Cardiac fibroblast (primary cell): ENCODE measurements at places on chromosomes 3 and 15.

- peak; percentile 67 for DNase-seq
Observed at GRCh38 chr3:35946121-35946853, 307.0 kb downstream of the ARPP21 start.

- DNase-seq = no peak
Observed at GRCh38 chr3:25421747-25422146, 6.3 kb upstream of the RARB start.

GRCh38 chr3:172302203-172302602 is 146.1 kb downstream of the GHSR start:
- no peak for DNase-seq

- DNase-seq = no peak
Observed at GRCh38 chr3:16523778-16524177, 10.3 kb upstream of the RFTN1 start.

DNA sequence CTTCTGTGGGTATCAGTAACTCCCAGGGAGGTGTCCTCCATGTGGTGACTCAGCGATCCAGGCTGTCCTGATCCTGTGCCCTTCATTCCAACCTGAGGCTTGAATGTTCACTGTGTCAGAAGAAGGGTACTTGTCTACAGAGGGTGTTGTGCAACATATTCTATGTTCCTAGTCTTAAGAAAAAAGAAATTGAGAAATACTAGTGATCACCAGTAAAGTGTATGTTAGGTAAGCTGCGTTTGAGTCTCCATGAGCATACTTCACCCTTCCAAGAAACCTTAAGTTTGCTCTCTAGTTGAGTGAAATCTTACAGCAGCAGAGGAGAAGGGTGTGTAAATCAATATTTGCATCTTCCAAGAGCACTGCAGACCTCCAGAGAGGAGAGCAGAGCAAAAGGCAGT is 122.2 kb upstream of the SLC24A5 start:
- DNase-seq = no peak

DNA sequence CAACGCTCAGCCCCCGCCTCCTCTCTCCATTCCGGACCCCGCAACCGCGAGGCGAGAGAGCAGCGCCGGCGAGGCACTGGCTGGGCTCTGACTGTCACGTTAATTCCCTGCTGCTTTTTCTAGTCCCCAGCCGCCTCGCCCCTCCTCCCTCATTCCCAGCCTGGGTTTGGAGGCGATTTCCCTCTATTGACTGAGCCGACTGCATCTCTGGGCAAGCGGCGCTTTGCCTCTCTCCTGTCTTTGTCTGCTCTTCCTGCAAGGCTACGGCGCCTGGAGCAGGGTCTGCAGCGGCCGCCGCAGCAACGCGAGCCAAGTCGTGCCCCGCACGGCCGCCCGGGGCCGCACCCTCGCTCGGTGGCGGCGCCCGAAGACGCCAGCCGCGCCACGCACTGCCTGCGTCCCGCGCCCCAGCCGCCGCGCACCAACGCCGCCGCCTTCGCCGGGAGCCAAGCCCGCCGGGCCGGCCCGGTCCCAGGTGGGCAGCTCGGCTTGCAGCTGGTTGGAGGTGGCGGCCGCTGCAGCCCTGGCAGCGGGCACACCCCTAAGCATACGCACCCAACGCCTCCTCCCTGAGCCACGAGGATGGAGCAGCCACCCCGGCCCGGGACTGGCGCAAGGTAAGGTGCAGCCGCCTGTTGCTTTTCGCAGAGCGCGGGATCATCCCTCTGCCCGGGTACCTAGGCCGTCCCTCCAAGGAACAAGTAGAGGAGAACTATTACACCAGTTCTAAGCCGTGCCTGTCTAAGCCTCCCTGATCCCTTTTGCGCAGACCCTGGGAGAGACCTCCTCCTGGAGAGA is at the start of gene LRRC3B:
TSS of gene LRRC3B (plus strand) at position 152 of the 798 bp plus-strand sequence. CDS start 86,901 bp downstream, outside the sequence.
- no peak for DNase-seq

- DNase-seq = no peak
Observed at GRCh38 chr3:13561376-13561775, 12.5 kb downstream of the FBLN2 start.

- DNase-seq = peak; percentile 46
Observed at GRCh38 chr3:64290864-64291263, 65.6 kb upstream of the PRICKLE2 start.

DNA sequence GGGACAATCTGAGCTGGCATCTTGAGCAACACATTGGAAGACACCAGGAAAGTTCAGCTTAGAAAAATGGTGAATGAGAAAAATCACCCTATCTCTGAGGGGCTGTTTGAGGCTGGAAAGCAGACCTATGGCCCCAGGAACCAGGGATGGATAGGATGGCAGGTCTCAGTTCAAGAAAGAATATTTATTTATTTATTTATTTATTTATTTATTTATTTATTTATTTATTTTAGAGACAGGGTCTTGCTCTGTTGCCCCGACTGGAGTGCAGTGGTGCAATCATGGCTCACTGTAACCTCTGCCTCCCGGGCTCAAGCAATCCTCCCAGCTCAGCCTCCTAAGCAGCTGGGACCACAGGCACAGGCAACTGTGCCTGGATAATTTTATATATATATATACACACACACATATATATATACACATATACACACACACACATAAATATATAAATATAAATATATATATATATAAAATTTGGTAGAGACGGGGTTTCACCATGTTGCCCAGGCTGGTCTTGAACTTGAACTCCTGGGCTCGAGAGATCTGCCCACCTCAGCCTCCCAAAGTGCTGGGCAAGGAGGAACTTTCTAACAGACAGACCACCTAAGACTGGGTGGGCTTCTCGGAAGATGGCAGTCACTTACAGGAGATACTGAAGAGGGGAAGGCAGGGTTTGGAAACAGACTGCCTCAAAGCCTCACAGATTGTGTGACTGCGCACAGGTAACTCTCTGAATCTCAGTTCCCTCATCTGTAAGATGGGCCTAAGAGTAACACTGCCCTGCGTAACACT is 29.7 kb downstream of the CCDC13 start:
- no peak for DNase-seq

GRCh38 chr15:65747265-65747664 is 44.8 kb downstream of the DENND4A start:
- no peak for DNase-seq

GRCh38 chr3:96843505-96844203 is 29.3 kb downstream of the EPHA6 start:
- no peak for DNase-seq

DNA sequence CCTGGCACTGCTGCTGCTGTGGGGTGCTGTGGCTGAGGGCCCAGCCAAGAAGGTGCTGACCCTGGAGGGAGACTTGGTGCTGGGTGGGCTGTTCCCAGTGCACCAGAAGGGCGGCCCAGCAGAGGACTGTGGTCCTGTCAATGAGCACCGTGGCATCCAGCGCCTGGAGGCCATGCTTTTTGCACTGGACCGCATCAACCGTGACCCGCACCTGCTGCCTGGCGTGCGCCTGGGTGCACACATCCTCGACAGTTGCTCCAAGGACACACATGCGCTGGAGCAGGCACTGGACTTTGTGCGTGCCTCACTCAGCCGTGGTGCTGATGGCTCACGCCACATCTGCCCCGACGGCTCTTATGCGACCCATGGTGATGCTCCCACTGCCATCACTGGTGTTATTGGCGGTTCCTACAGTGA is 2.1 kb downstream of the GRM2 start:
- no peak for DNase-seq

GRCh38 chr3:143429628-143430514 is 310.3 kb downstream of the CHST2 start:
- DNase-seq = no peak

- DNase-seq = no peak
Observed at GRCh38 chr15:49439678-49440395, 16.8 kb downstream of the FGF7 start.

- DNase-seq = peak; percentile 22
Observed at GRCh38 chr3:69085168-69085832, 563 bp downstream of the ARL6IP5 start.

DNA sequence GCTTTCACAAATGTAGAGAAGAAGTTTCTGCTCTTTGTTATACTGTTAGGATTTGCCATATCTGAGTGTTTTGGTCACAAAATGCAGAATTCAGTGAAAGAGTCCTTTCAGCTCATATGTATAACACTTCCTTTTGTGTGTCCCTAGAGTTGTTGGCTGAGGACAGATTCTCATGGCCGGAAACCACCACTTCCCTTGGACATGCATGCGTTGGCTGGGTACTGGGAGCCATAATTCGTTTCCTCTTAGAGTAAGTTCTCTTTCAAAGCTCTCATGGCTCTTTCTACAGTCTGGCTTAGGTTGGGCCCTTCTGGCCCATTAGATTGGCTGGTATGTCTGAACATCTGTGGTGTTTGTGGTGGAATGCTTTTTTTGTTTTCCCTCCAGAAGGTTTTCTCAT is 298.5 kb downstream of the DIPK2A start:
- no peak for DNase-seq

DNA sequence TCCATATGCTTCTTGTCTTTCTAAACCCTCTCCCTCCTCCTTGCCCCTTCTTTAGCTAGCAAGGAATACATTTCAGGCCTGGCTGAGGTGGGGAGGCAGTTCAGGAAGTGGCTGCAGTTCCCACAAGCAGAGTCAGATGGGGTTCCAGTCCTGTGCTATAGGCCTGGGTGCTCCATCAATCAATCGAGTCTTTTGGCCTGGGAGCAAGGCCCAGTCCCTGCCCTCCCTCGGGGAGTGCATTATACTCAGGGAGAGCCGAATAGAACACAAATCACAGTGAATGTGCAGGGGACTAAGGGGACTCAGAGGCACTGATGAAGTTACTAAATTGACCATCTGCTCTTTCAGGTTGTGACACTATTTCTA is 58.0 kb upstream of the HERC1 start:
- no peak for DNase-seq

DNA sequence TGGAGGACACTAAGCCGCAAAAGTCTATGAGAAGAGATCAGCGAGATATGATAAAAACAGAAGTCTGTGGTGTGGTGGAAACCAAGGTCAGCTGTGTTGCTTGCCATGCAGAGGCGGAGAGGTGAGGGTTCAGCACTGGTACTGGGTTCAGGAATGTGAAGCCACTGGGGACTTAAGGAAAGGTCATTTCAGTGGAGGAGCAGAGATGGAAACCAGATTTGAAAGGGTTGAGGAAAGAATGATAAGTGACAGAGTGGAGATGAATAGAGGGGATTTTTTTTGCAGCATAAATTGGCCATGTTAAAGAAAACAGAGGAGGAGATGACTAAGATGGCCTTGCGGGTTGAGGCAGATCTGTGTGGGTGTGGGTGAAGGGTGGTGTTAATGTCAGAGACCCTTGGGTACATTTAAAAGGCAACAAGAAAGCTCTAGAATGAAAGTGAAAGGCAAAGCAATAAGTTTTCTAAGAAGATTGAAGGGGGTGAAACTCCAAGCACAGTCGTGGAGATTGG is 265.5 kb downstream of the ADAMTSL3 start:
- no peak for DNase-seq

GRCh38 chr3:183158551-183159006 is 4.0 kb downstream of the LAMP3 start:
- peak; percentile 34 for DNase-seq

DNA sequence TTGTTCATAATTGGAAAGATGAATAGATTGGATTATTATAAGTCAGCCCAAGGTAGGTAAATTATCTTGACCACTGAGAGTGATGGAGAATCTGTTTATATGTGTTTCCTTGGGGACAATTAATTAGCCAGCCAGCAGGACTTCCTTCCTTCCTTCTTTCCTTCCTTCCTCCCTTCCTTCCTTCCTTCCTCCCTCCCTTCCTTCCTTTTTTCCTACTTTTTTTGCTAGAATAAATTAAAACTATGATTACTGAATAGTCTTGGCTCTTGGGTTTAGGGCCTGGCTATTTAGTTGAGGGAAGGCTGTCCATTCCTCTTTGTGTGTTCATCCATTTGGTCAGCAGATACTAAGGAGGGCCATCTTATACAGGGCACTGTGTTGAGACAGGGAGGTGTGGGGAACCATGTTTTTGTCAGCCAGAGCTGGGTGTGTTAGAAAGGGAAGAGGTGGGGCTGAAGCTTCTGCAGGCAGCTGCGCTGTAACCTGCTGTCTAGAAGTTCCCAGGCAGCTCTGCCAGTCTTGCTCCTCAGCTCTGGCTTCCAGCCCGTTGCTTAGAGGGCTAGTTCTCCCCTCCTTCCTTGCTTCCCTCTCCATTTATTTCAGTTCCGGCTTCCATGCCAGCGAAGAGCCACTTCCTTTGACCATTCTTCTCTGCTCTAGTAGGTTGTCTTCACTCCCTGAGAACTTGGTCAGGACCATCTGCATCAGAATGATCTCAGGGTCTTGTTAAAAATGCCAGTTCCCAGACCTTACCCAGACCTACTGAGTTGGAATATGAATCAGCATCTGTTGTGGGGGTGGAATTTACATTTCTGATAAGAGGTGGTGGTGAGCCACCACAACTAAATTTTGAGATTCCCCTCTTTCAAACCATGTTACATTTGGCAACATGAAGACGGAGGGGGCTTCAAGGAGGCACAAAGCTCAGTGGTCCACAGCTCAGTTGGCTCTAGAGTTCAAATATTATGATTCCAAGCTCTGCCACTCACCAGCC is 113.9 kb downstream of the DGKG start:
- DNase-seq = no peak

DNA sequence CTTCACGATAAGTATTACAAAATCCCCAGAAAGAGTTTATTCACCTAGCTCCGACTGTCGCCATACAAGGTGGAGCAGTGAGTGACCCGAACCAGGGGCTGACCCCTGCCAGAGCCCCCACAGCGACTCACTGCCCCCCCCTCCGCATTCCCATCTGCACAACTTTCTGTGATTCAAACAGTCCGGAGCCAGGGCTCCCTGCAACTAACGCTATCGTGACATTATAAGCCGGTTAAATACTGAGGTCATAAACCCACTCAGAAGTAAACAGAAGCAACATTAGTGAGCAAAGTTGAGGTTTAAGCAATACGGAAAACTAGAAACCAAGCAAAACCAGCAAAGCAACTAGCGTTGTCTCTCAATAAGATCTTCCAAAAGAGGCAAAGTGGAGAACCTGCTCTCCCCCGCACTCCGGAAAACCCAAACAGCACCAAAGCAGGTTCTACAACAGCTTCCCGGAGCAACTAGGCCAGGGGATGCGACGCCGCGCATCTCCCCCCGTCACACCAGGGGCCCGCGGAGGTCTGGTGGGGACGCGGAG is 642 bp downstream of the SCAP start:
- no peak for DNase-seq

- no peak for DNase-seq
Observed at GRCh38 chr3:171126478-171127209, 100.1 kb upstream of the SLC2A2 start.

- no peak for DNase-seq
Observed at GRCh38 chr3:165526367-165526766, 310.9 kb downstream of the BCHE start.

DNA sequence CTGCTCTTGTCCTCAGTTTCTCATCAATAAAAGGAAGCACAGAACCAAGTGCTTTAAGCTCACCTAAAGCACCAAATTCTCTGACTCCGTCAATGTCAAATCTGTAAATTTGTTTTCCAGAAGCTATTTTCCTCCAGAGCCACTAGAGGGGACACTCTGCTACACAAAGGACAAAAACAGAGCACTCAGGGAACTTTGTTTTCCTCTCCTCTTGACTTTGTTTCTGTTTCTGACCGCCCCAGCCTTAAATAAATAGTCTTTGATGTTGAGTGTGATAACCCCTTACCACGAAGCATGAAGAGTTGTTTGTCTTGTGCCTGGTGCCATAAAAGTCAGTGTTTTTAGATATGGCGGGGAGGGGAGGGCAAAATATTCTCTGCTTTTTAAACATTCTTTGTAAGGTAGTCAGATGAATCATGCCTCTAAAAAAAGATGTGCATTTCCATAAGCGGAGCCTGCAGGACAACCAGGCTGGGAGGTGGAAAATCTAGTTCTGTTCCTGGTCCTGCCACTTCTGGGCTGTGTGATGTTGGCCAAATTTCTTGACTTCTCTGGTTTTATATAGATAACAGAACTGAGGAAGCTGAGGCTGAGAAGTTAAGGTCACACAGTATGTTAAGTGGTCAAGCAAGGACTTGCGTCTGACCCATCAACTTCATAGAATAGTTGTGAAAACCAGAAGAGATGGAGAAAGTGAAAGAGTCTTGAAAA is 7.3 kb upstream of the ZBTB38 start:
- DNase-seq = peak; percentile 91
